ENCODE measurements at places on chromosomes 11 and 22.

GRCh38 chr11:77019976-77020595, 14.1 kb upstream of the B3GNT6 start:
- DNase-seq, result peak; percentile 36

DNA sequence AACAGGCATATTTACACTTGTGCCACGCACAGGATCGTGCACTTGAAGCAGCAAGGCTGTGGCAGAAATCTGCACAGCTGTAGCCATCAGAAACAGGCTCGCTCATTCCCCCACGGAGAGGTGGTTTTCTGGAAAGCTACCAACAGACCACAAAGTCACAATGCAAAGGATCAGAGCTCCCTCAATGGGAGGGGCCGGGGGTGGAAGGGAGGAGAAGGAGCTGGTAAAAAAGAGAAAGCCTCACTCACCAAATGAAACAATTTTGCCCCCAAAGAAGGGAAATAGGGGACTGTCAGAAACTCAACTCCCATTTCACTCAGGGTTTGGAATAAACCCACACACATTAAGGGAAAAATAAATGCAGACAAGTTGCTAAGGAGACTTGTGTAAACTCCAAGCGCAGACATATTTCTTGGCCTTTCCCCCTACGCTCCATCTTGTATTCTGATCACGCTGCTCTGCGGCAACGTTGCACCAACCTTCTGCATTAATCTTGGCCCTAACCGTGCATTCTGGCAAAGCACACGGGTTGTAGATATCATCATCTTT, 43.2 kb upstream of the BLID start:
- no peak for DNase-seq

GRCh38 chr11:64853709-64854108, 9.3 kb upstream of the CDC42BPG start:
- no peak for DNase-seq

DNA sequence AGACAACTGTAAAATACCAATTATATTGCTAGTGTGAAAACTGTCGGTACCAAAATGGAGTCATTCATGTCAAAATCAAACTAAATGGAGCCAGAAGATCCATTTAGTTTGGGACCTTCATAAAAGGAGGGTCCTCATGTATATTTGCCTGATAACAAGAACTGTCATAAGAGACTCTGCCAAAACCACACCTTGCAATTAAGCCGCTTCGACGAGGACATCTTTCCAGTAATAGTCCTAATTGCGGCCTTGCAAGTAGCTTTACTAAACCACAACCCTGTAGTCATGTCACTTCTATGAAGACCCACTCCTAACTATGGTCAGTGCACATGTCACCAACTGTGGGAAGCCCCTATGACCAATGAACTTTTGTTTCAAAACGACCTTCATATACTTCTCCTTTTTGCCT, 9.4 kb downstream of the UBQLN3 start:
- no peak for DNase-seq

DNA sequence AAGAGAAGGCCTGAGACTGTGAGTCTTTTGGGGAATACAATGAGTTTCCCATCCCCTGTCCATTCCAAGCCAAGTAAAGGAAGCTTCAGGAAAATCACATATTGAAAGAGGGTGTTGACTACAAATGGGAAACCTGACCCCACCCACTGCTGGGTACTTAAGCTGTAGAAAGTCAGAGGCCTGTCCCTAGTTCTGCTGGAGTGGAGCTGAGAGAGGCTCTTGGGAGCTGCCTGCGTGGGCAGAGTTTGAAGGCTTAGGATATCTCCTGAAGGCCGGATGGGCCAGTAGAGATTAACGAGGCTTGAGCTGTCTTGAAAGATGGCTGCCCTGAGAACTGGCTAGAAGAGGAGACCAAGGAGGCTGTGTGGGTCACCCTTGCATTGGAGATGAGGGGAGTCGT, 176.2 kb upstream of the NECTIN1 start:
- no peak for DNase-seq

DNA sequence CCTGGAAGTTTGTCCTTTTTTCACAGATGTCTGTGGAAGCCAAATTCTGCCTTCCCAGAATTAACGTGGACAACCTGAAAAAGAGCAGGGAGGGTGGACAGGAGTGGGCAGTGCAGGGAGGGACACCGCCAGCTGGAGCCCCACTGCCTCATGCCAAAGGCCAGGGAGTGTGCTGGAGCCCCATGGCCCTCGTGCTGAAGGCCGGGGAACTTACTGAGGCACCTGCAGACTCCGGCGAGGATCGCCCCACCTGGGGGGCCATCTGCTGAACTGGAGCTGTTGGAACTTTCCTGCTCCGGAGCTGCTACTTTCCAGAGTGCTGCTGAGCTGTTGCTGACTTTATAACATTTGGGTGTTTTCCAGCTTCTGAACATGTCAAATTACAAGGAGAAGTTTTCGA, 35.2 kb downstream of the MOV10L1 start:
- no peak for DNase-seq

DNA sequence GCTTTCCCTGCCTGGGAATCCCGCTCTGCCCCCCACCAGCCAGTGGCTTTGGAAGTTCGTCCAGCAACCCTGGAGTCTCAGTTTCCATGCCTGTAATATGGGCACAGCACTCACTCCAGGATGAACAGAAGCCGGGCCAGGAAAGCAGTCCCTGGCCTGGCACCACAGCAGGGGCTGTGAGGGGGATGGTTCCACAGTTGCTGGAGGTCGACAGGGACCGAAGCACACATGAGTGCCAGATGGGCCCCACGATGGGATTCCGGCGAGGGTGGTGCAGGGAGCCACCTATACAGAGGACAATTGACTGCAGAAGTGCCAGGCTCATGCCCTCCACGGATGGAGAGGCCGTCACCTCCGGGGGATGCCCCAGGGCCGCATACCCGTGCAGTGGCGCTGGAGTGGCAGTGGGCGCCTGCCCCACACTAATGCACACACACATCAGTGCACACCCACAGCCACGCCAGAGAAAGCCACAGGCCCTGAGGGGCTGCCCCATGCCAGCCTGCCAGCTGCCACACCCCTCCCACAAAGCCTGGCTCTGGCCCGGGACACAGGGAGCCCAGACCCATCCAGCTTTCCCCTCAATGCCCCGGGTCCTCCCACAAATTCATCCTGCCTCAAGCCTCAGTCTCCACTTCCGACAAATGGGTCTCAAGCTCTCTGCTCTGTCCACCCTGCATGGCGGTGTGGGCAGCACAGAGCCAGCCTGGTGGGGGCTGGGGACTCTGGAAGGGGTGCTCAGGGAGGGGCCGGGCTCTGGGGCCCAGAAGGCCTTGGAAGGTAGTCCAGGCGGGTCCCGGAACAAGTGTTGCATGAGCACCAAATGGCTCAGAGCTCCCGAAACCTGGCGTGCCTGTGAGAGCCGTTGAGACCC, 9.7 kb downstream of the ASCL2 start:
- no peak for DNase-seq

DNA sequence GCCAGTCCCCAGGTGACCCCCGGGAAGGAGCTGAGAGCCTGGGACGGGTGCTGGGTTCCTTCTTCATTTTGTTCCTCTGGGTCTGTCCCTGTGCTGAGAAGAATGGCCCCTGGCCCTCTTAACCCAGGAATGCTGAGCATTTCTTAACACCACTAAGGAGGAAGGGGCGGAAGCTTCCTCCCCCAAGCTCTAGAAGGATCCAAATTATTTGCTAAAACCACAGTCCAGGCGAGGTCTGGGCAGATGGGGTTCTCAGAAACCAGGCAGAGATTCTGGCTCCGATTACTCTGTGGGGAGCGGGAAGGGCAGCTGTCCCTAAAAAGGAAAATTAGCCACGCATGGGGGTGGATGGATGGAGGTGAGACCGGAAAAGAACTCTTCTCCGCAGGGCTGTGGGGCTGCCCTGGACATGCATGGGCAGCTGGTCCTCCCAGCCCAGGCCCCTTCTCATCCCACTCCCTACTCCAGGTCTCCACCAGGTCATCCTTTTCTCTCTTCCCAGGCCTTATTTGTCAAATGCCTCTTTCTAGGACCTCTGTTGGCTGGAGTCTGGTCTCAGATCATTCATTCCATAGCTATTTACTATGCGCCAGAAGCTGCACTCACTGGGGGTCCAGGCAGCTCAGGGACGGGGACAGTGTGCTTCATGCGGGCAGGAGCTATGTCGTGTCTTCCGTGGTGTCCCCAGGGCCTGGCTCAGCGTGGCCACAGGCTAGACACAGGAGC, 45.0 kb upstream of the MYH9 start:
- DNase-seq, result no peak

DNA sequence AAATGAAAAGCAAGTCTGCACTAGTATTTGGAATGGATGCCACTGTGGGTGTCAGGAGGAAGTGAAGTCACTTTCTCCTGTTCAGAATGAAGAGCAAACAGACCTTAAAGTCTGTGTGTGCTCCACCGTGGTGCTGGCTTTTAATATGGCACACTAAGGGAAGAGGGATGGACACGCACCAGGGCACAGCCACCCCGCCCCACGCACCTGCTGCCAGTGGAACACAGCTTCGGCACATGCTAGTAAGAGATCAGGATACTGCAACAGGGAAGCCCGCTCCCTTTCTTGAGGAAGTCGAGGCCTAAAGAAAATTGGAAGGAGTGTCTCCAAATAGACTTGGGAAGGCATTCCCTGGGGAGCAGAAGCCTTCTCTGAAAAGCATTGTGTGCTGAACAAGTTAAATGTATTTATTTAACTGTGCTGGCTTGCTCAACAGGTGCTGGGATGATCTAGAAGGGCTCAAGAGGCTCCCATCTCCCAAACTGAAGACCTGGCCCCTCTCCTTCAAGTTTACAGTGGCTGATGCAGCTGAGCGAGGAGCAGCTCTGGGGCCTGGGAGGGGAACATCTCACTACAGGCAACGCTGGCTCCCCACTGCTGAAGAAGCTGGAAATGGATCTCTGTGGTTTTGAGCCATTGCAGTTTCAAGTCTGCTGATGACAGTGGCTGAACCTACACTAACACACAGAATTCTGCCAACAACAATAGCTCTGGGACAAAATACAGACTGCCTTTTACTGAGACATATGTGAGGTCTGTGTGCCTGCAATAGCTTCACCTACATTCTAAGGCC, 504.6 kb upstream of the B3GAT1 start:
- no peak for DNase-seq

DNA sequence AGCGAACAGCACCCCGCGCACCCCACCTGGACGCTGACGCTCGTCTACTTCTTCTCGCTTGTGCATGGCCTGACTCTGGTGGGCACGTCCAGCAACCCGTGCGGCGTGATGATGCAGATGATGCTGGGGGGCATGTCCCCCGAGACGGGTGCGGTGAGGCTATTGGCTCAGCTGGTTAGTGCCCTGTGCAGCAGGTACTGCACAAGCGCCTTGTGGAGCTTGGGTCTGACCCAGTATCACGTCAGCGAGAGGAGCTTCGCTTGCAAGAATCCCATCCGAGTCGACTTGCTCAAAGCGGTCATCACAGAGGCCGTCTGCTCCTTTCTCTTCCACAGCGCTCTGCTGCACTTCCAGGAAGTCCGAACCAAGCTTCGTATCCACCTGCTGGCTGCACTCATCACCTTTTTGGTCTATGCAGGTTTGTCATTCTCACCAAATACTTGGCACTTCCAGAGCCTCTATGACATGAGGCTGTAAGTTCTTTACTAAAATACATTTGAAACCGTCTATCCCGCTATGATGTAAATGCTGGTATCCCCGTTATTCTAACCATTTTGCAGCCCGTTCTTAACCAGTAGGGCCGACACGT, 535 bp downstream of the AQP11 start:
- DNase-seq, result no peak

All from non-pigmented ciliary epithelial cell (primary cell).